ENCODE measurements at places on chromosomes 7 and 10.

- DNase-seq, result no peak
Observed at GRCh38 chr7:42460148-42460547, 223.1 kb upstream of the GLI3 start.

DNA sequence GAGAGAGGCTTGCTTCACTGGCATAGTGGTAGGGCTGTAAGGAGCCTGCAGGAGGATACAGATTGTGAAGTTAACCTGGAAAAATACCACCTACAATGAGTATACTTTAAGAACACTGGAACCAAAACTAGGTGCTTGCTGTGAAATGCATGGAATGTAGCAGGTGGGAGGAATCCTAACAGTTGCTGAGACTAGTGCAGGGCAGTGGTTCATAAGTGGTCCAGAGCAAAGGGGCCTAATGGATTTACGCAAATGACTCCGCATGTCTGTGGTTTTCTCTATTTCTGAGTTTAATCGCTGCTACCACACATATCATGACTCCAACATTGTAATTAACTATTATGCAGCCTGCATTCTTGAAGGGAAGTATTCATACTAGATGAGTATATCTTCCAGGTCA, 218.4 kb downstream of the CHRM2 start:
- no peak for DNase-seq

DNA sequence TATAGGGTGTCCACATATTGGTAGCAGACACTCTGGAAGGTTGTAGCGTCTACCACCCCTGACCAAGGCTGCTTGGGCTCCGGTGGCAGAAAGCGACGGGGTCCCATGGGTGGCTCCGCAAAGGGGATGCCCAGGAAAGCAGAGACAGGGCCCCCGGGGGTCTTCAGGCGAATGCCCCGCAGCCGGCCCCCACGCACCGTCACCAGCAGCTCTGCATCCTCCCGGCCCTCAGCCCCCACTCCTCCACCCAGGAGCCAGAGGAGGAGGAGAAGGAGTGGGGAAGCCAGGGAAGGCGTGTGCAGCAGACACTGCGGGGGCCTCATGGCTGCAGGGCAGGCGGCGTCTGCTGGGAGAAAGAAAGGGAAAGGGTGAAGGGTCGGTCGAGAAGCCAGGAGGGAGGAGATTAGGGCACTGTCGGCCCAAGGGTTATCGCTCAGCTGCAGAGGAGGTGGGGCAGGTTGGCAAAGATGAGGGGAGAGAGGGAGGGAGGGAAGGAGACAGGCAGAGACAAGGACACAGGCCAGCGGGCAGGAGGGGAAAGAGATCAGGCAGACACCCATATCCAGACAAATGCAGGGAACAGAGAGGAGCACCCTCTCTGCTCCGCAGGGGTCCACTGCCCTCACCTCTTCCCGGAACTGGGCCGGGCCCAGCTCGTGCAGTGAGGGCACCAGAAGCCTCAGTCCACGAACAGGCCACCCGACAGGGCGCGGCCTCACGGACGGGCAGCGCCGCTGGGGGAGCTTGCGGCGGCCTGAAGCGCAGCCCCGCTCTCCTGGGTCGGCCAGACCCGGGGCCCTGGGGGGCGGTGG, 1.6 kb downstream of the ACHE start:
- DNase-seq, result no peak

DNA sequence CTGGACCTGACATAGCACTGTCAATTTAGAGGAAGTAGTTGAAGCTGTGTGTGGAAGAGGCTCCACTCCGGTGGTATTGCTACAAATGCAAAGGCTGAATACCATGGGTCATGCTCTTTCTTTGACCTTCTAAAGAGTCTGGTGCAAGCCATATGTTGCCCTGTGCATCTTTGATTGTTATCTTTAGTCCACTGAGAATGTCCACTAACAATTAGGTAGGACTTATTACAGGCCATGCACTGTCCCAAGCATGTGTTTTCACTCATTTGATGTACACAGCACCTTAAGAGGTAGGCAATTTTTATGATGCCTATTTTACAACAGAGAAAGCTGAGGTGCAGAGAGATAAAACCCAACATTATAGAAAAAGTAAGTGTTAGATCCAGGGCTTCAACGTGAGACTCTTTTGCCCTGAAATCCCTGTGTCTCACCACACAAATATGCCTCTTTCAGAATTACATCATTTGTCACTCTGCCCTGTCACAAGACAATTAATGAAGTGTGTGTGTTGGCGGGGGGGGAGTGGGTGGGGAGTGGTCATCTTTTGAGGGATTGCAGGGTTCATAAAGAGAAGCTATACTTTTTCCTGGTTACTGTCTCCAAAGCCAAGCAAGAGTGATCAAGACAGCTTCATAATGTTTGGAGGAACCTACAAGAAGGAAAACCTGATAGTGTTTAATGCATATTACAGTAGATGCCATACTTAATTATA, 637.6 kb upstream of the IGFBP3 start:
- no peak for DNase-seq

DNA sequence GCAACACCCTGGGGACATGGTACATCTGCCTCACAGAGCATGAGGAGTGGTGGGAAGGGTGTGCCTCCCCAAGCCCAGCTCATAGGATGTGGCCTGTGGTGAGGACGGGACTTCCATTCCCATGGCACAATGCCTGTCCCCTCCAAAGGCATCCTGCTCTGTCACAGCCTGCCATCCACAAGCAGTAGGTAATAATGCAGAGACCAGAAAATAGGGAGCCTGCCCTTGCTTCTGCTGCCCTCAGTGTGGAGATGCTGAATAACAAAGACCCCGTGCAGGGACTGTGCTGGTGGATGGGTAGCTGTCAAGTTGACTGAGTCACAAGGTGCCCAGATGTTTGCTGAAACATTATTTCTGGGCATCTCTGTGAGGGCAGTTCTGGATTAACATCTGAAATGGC, 199.9 kb upstream of the GRB10 start:
- no peak for DNase-seq

DNA sequence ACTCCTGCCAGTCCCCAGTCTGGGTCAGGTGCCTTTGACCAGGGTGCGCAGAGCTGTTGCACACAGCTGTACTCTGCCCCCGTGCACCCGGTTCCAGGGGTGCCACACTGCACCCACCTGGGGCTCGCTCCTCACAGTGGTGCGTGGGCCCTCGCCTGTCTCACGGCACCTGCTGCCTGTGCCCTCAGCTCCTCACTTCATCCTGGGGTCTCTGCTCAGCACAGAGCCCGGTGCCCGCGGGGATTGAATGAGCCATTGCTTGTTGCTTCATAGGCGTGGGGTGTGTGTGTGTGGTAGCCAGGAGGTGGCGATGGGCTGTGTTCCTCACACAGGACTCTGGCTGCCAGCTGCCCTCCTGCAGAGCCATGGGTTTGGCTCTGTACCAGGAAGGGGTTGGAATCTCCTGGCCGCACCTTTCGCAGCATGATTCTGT, 18.5 kb downstream of the EIF3B start:
- no peak for DNase-seq

DNA sequence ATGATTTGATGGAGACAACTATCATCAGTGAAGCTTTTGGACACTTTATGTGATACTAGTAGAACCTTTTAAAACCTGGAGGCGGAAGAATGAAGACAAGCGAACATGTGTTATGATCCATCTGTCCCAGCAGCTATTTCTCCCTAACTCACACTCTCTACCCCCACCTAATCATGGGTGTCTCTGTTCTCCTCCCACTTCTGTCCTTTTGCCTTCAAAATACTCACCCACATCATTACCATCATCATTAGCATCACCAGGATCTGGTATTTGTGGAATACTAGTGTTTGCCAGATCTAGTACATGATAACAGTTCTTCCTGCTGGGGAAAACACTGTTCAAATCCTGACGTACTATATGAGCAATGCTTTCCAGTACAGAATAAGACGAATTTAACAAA, 287.7 kb downstream of the DOCK4 start:
- DNase-seq, result no peak

- DNase-seq, result no peak
Observed at GRCh38 chr7:133504825-133505224, 251.9 kb downstream of the EXOC4 start.

GRCh38 chr10:61749291-61749690, 86.6 kb downstream of the CABCOCO1 start:
- no peak for DNase-seq

GRCh38 chr10:76230921-76231285, 799.5 kb downstream of the LRMDA start:
- DNase-seq, result no peak

DNA sequence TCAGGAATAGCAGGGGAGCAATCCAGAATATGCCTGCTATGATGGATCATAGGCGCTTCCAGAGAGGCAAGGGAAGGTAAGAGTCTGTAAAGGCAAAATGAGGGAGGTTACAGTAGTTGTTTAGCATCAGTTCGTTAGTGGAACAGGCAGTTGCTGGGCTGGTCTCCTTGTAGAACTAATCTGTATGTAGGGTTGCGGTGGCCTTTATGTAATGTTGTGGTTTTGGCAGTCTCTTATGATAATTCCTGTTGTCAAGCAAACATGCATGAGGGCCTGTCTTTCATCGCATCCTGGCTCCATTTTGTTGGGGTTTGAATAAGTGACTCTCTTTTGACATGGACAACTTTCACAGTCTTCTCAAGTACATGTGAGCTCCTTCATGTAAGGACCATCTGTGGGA, 427.8 kb upstream of the LRGUK start:
- DNase-seq, result no peak

DNA sequence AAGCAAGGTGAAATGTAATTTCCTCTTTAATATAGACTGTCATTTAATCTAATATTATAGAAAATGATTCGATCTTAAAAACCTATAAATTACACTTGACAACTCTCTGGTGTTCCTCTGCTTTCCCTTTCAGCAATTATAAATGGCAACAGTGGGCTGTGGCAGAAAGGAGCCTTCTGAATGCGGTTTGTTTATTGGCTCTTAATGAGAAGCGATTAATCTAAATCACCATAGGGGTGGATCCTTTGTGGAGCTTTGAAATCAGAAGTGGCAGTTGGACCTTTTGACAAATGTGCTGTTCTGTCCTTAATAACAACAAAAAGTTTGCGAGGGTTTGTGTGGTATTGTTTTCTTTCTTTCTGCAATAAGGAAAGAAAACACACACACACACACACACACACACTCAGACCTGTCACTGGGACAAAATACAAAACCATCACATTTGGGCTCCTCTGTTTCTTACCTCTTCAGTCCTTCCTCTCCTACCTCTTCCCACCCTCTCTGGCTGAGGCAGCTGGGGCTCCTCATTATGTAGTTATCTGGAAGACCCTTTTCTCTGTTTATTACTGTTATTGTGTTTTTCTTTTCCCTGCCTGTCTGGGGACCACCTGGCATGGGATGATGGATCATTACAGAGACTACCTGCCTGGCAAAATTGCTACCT, 316.2 kb downstream of the SORCS3 start:
- DNase-seq, result no peak

DNA sequence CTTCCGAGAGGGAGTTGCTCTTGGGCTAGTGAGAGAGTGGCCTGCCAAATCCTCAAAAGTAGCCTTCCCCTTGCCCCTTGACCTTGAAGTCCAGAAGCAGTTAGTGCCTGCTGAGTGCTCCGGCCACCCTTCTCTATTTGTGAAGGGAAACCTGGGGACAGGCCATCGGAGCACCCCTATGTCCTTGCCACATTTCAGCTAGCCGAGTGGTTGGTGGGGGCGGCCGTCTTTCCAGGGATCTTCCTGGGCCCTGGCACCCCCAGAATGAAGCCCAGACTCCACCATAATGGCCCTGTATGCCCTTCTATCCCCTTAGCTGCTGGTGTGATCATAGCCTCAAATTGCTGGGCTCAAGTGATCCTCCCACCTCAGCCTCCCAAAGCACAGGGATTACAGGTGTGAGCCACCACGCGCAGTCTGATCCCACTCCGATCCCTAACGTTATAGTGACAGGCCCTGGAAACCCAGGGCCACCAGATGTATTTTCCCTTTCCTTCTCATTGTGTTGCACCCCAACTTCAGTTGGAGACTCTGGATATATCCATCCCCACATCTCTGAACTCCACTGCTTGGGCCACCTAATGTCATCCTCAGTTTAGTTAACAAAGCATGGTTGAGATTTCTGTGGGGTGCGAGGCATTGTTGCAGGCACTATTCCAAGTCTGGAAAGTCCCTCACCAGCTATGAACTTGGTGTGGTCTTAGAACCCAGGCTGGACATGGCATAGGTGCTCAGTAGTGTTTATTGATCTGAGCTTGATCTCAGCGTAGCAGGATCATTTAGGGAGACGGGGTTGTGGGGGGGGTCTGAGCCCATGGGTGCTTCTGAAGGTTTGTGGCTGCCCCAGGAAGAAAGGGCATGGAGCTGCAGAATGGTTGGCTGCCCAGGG, 1.6 kb downstream of the TSPAN14 start:
- DNase-seq, result no peak

DNA sequence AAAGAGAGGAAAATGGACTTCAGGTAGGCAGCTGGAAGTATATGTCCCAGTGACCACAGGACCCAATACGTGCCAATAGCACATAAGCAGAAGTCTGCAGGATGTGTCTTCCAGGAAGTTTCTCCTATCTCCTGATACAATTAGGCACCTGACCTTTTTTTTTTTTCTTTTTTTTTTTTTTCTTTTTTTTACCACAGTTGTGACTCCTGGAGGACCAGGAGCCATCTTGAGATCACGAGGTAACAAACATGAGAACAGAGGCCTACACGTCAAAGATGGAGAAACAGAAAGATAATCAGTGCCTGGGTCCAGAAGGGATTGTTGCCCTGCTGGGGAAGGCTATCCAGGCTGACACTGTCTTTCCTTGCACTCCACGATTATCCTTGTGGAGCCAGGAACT, 312.4 kb upstream of the NEBL start:
- no peak for DNase-seq

- no peak for DNase-seq
Observed at GRCh38 chr7:525740-526139, 6.1 kb upstream of the PDGFA start.

DNA sequence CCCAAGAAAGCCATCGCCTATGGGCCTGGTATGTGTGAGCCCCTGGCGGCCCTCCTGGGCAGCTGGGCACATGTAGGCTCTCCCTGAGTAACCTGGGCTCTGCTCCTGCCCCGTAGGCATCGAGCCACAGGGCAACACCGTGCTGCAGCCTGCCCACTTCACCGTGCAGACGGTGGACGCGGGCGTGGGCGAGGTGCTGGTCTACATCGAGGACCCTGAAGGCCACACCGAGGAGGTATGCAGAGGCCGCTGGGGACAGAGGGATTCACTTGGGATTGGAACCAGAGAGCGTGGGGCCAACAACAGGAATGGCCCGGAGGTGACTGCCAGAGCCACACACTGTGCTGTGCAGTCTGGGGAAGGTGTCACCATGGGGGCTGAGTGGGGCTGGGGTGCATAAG, 7.3 kb downstream of the FLNC start:
- DNase-seq, result no peak

- peak; percentile 89 for DNase-seq
Observed at GRCh38 chr10:93074147-93074596, 479 bp downstream of the CYP26A1 start.

GRCh38 chr10:50623663-50624412, at the start of gene SGMS1:
Gene SGMS1, minus strand, starts transcription at chr10:50623956. Its CDS starts 279,842 bp downstream, at chr10:50344114.
- peak; percentile 87 for DNase-seq

GRCh38 chr10:1559311-1559710, 178.0 kb downstream of the ADARB2 start:
- DNase-seq, result no peak

DNA sequence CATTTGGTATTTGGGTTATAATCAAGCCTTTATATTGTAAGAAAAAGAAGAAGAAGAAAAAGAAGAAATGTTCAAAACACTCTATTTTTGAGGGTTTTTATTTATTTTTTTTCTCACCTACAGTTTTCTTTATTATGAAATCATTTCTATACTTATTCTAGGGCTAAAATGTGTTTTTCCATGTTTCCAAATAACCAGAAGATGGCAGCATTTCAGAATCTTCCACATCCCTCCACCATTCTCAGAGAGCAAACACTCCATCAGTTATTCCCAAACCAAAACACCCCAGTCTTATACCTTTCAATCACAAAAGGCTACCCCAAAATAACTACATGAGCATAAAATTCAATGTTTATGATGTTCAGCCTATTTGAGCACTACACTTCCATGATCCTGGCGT, 38.7 kb upstream of the PPP1R17 start:
- no peak for DNase-seq

Measured in 8988T (cell line).